CD4-positive, alpha-beta memory T cell (primary cell): ENCODE measurements at places on chromosomes 2 and 18.

DNA sequence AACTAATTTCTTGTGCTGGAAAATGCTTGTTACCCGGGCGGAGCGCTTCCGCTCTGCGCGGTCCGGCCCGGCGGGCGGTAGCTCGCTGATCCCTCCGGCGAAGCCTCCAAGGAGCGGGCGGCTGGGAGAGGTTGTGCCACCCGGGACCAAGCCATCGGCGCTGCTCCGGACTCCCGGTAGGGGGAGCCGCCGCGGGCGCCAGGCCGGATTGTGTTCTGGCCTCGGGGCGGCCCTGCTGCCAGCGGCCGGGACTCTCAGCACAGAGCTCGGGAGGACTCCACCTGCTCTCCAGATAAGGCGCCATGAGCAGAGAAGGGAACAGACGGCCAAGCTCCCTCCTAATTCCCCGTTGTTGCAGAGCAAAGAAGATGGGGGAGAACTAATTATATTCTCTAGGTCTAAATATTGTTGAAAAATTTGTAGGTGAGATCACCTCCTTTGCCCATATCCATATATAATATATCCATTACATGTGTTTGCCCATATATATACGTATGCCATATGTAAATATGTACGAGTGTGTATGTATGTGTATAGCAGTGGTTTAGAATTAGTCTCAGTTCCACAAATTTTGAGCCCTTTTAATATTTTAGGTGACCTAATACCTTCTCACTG, 13.8 kb upstream of the SATB2 start:
- DNase-seq = no peak

DNA sequence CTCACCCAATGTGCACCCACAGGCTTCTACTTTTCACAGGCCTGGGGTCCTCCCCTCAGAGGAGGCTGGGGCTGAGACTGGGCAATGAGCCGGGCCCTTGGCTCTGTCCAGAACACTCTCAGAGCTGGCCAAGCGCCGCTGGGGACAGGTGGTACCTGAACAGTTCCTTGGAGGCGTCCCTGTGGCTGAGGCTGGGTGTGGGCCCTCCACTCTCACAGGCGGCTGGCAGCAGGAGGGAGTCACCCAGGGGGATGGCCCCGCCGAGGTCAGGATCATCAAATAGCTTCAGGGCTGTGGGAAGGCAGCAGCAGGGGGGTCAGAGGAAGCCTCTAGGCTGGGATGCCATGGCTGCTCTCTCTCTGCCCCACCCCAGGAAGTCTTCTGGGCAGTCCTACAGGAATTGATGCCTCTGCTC, 27.1 kb downstream of the HS1BP3 start:
- no peak for DNase-seq

GRCh38 chr2:225502971-225503370, 103.5 kb downstream of the NYAP2 start:
- DNase-seq = no peak

DNA sequence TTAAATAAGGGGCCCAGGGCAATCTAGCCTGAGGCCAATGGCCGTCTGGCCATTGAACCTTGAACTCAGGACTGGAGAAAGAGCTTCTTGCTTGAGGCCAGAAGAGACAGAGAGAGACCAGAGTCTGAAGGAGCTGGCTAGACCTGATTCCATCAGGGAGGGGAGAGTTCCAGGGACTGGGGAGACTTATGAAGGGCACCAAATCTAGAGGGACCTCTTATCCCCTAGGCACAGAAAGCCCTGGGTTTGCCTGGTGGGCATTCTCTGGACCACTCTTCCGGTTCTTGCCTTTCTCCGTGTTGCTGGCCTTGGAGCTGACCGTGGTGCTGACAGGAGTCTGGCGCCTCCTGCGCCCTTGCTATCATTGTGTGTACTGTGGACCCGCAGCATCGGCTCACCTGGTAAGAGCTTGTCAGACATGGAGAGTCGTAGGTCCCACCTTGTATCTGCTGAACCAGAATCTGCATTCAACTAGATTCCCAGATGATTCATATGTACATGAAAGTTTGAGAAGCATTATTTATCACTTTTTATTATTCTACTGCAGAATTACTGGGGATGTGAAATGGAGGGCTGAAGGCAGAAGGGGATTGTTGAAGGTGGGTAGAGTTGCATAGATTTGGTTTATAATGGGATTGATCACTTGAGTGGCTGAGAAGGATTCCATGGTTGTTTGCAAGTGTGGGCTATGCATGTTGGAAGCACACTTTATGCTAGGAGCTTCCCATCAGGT, 4.3 kb upstream of the TRPM8 start:
- no peak for DNase-seq

DNA sequence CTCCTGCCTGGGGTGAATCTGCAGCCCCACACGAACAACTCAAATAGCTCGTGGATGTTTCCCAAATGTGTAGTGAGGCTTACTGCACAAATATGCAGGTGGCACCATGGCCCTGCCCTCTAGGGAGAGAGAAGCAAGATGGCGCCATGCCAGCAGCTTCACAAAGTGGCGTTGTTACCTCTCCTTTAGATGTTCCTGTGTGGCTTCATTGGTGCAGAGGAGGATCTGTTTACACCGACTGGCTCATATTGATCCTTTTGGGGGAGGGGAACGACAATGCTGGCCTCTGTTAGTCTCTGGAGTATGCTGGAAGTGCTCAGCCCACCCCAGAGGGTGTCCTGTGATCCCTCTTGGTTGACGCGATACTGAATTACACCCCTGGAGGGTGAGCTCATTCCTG, 99.5 kb upstream of the GATA6 start:
- no peak for DNase-seq

- DNase-seq = no peak
Observed at GRCh38 chr18:42100911-42101310, 145.9 kb downstream of the PIK3C3 start.

- DNase-seq = no peak
Observed at GRCh38 chr2:44528595-44528994, 166.8 kb downstream of the CAMKMT start.

GRCh38 chr2:241267249-241268067, 48.0 kb downstream of the HDLBP start:
- DNase-seq = no peak

- no peak for DNase-seq
Observed at GRCh38 chr2:177397481-177398289, 5.1 kb downstream of the AGPS start.

DNA sequence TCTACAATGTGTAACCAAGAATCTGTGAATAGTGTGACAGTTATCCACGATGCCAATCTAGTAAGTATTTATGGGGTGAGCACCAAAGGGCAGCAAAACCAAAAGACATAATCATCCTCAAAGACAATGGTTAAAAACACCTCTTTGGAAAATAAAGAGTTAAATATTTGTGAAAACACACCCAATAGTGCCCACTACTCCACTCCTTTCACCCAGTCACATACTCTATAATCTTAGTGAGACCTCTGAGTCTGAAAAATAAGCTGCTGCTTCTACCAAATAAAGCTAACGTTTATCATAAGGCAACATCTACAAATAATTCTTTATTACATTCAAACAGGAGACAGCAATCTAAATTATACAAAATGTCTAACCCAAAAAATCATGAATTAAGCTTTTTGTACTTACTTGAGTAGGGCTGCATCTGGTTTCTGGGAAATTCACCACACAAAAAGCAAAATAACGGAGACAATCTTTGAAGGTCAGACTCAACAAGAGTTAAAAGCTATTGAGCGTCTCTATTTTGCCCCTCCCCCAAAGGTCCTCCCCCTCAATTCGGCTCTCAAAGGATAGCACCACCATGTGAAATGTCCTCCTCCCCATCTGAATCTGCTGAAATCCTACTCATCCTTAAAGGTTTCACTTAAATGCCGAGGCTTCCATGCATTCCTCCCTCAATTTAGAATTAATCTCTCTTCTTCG, 2.0 kb downstream of the RAPH1 start:
- no peak for DNase-seq

- no peak for DNase-seq
Observed at GRCh38 chr18:12879840-12880540, 4.0 kb downstream of the PTPN2 start.

- DNase-seq = no peak
Observed at GRCh38 chr2:104344306-104344705, 509.6 kb upstream of the POU3F3 start.

DNA sequence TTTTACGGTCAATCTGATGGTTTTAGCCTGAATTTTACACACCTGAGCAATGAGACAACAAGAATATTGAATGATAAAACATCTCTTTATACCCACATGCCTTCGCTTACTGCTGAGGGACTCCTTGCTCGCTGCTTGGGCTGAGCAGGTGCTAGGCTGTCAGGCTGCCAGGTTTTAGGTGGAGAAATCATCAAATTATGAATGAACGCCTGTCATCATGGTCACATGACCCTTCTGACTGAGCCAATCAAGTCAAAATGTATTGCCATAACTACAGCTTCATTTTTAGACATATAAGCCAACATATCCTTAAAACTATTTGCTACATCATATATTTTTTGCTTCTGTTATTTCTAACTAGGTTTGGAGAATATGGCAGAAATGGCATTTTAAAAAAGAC, 274.0 kb downstream of the LNPK start:
- no peak for DNase-seq

GRCh38 chr2:96684883-96685576, 42.5 kb downstream of the FER1L5 start:
- DNase-seq = no peak

- no peak for DNase-seq
Observed at GRCh38 chr2:196435189-196435588, 204.3 kb upstream of the CCDC150 start.

GRCh38 chr18:77151772-77152520, 19.4 kb upstream of the MBP start:
- no peak for DNase-seq

- no peak for DNase-seq
Observed at GRCh38 chr2:70596739-70597138, 43.1 kb upstream of the TGFA start.

DNA sequence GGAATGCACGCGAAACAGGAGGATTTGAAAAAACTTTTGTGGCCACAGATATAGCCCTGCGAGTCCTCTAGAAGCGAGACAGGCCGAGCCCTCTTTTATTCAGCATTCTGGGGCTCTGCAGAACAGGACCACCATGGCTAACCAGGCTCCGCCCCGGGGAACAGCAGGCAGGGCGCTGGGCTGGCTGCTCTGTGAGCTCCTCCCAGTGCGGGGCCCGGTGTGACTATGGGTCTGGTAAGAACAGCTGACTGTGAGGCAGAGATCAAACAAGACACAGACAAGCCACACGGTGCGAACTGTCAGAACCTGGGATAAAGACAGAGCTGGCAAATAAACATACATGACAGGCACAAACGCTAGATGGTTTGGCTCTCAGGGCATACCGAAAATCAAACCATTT, 15.5 kb downstream of the PXDN start:
- DNase-seq = no peak

- no peak for DNase-seq
Observed at GRCh38 chr2:231521443-231521842, 8.8 kb downstream of the NMUR1 start.

- DNase-seq = no peak
Observed at GRCh38 chr2:3689998-3690748, 13.2 kb upstream of the DCDC2C start.

GRCh38 chr18:78801011-78801410, 178.6 kb upstream of the SALL3 start:
- DNase-seq = no peak

GRCh38 chr2:217707131-217707611, 295.6 kb downstream of the TNS1 start:
- DNase-seq = no peak
